ENCODE measurements at places on chromosomes 4 and X.

- DNase-seq = no peak
Observed at GRCh38 chrX:18997916-18998315, 14.0 kb upstream of the PHKA2 start.

GRCh38 chr4:80454040-80454439, 118.5 kb downstream of the CFAP299 start:
- DNase-seq = no peak

DNA sequence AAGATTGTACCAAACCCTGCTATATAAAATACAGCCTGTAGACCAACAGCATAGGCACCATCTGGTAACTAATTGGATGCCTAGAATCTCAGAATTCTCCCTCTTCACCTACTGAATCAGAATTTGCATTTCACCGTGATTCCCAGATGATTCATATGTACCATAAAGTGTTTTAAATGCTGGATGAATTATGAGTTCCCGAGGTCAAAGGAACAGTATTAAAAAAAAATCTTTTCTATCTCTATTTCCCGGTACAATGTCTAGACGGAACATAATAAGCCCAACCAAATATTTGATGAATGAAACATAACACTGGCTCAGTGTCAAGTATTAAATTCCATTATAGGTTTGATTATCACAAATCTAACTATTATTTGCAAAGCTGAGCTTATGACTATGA, 280.0 kb downstream of the ANKRD50 start:
- DNase-seq = peak; percentile 7

GRCh38 chr4:37981844-37982720, 21.9 kb downstream of the PTTG2 start:
- peak; percentile 62 for DNase-seq

- DNase-seq = peak; percentile 35
Observed at GRCh38 chr4:54439831-54440243, 210.7 kb downstream of the PDGFRA start.

- DNase-seq = peak; percentile 82
Observed at GRCh38 chr4:123477711-123478209, 81.2 kb downstream of the SPRY1 start.

DNA sequence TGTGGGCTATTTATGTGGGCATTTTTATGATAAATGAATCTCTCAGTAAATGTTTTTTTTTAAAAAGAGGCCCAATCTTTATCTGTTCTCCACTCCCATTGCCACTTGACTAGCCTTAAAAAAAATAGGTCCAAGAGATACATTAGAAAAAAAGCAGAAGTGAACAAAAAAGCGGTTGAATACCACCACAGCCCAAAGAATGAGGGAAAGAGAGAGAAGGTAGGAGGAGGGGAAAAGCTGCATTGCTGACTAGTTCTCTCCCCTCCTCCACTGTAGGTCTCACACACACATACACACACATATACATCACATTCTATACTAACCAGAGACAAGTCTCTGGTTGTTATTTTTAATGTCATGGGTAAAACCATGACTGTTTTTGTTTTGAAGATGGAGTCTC, 95.8 kb upstream of the IL13RA1 start:
- DNase-seq = no peak

DNA sequence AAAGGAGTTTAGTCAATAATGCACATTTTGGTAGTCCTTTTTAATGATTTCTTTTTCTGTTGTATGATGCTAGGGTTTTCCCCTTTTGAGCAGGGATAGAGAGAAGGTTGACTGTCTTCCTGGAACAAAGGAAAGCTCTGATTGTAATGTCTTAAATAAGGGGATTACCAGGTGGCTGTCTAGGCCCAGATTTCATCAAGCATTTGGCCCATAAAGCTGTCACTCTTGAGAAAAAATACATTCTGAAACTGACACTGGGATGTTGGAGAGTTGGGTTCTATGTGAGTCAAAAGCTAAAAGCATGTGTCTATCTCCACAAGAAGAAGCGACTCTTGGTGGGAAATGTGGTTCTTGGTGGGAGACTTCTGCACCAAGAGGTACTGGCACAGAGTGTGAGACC, 26.4 kb downstream of the KIAA1210 start:
- no peak for DNase-seq

DNA sequence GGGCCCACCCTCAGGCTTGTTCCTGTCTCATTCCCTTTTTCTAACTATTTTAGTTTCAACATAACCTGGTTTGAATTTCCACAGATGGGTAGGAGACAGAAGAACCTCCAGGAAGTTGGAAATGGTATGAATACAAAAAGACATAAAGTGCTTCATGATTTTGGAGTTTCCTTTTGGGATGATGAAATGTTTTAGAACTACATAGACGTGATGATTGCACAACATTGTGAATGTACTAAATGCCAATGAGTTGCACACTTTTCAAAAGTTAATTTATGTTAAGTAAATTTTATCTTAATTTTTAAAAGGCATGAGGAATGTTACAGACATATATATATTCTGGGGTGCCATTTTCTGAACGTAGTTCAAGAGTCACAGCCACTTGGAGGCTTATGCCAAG, 41.1 kb upstream of the IBSP start:
- DNase-seq = no peak

DNA sequence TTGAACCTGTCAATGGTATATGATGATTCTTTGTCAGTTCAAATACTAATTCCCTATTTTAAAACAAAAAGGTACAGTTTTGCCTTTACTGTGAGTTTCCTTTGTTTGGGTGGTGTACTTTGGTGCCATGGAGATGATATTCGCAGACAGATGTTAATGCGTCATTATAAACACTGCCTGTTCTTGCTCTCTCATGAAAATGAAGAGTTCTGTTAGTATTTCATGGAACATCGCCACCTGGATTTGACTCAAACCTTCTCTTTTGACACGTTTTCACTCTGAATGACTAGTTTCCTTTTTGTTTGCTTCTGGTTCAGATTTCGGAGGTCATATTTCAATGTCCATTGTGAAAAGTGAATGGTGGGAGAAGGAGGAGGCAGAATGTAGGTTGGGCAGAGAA, 6.9 kb upstream of the CTSO start:
- DNase-seq = peak; percentile 41

- no peak for DNase-seq
Observed at GRCh38 chr4:8664031-8664805, 71.7 kb downstream of the CPZ start.

DNA sequence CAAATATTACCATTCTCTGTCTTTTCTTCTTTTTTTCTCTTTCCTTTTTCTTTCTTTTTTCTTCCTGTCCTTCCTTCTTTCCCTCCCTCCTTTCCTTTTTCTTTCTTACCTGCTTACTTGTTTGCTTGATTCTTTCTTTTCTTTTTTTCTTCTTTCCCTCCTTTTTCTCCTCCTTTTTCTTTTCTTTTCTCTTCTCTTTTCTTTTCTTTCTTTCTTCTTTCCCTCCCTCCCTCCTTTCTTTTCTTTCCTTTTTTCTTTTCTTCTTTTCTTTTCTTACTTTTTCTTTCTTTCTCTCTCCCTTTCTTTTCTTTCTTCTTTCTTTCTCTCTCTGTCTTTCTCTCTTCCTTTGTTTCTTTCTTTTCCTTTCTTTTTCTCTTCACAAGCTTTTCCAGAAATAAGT, 697.4 kb upstream of the ADGRL3 start:
- DNase-seq = no peak

DNA sequence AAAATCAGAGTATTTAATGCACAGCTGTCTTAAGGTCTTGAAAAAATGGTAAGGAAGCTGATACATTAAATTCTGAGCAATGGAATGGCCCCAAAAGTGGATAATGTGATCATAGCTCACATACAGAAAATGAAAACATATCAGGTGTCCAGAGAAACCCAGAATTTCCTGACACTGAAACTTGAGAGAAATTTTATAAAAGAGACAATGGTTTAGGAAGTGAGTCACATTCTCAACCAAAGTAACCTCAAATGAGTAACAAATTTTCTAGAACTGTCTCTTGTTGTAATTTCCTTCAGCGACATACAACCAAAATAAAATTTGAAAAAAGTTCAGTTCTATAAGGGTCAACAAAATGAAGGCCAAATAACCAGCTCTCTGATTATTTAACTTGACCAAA, 37.4 kb upstream of the PACRGL start:
- no peak for DNase-seq

DNA sequence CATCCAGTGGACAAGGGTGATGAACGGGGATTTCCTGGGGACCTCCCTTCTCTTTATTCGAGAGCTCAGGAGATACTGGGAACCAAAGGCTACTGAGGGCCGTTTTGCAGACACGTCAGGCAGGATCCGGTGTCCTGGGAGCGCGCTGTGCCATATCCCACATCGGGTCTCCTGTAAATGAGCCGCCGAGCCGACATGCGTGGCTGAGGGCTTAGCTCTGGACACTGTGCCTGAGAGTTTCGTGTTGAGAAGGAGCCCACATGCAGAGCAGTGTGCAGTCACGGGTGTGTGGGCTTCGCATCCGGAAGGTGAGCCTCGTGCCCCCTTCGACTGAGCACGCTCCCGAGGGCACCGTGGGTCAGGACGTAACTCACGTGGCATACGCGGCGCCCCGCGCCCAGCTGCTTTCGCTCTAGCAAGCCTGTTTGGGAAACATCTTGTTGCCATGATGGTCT, 28.5 kb upstream of the HGFAC start:
- DNase-seq = no peak

- no peak for DNase-seq
Observed at GRCh38 chrX:802846-803245, 172.3 kb downstream of the SHOX start.

GRCh38 chr4:142318280-142318679, 527.8 kb downstream of the INPP4B start:
- no peak for DNase-seq

DNA sequence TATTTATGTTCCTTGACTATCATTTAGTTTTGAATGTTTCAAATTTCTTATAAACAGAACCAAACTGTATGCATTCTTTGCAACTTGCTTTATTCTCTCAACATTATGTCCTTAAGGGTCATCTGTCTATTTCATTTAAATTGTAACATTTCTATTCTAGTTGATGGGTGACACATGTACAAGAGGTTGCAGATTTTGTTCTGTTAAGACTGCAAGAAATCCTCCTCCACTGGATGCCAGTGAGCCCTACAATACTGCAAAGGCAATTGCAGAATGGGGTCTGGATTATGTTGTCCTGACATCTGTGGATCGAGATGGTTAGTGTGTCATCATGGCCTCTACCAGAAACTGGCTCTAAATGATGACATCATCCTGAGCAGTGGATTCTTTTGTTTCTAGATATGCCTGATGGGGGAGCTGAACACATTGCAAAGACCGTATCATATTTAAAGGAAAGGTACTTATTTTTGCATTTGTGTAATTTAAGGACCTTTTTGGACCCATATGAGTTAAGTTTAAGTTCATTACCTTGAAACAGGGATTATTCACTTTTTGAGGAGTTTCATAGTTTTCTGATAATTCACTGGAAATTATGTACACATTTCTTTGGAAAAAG, 6.1 kb downstream of the LIAS start:
- DNase-seq = peak; percentile 85

GRCh38 chrX:41445171-41445570, 2.0 kb upstream of the NYX start:
- DNase-seq = no peak

DNA sequence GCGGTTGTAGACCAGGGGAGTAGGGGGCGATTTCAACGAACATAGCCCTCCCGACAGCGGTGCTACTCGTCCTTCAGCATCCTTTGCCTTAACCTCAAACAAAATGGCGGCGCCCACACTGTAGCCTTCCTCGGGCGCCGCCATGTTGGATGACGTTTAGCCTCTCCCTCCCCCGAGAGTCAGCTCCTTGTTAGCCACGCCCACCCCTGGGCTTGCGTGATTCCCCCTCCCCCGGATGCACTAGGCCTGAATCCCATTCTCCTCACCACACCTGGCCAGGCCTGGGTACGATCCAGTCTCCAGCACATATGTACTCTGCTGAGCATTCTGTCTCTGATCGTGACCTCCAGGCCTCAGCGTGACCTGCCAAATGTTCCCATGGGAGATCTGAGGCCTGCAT, 49.0 kb upstream of the ZNF157 start:
- peak; percentile 11 for DNase-seq

DNA sequence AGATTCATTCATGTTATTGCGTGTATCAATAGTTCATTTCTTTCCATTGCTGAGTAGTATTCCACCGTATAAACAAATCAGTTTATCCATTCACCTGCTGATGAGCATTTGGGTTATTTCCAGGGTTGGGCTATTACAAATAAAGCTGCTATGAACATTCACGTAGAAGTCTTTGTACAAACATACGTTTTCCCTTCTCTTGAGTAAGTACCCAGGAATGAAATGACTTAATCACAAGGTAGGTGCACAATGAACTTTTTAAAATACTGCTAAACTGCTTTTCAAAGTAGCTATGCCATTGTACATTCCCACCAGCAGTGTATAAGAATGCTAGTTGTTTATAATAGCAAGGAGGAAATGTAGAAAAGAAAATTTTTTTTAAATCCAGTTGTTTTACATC, 35.9 kb downstream of the SYTL4 start:
- DNase-seq = peak; percentile 23
